ENCODE measurements at places on chromosomes 6 and 20.

- no peak for DNase-seq
Observed at GRCh38 chr6:3468585-3468984, 11.7 kb upstream of the SLC22A23 start.

- DNase-seq, result no peak
Observed at GRCh38 chr6:87430499-87430898, 22.7 kb downstream of the CFAP206 start.

DNA sequence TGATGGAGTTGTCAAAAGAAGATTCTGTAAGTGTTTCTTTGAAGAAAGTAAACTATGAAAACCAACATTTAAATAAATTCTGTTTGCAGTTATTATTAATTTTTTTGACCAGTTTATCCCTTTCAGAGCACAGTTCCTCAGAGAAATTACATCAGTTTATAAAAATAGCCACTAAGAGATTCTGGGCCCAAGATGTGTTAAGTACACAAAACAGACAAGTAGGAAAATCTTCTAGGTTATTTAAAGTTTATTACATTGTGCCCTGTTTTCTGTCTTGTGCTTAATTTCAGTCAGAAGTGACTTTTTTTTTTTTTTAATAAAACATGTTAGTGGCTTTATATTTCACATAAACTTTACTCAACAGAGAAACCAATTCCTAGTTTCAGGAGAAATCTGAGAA is 72.3 kb downstream of the ECT2L start:
- no peak for DNase-seq

DNA sequence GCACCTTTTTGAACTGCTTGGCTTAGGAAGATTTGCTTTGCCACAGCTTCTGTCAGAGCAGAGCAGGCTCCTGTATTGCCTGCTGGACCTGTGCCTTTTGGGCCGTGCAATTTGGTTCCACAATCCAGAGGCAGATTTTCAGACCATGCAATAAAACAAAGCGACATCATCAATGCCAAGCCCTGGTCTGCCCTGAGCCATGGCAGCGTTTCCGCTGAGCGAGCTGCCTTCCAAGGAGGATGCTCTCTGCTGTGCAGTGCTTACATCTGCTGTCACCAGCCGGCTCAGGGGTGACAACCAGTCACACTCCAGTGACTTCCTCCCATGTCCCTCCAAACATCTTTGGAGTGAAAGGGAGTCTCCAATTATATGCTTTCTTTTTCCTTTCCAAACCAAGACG is 282.2 kb downstream of the CDH26 start:
- no peak for DNase-seq

- DNase-seq, result peak; percentile 55
Observed at GRCh38 chr6:157981395-157982101, at the start of gene SYNJ2. Gene SYNJ2, plus strand, starts transcription at chr6:157981863. Its CDS starts 99 bp downstream, at chr6:157981962.

DNA sequence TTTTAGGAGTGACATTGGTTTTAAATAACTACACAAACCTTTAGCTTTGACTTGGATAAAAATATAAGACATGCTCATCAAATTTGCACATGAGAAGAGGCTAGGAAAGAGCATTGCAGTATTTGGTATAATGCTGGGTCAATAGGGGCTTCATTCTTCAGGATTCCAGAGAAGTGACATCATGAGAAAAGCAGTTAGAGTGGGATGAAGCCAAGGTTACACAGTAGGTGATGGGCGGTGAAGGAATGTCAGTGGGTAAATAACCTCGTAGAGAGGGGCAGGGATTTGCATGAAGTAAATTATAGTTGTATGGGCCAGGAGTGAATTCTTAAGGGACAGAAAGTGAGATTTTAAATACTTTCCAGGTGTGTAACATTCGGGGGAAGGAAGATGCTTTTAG is 216.2 kb downstream of the RFPL4B start:
- no peak for DNase-seq

DNA sequence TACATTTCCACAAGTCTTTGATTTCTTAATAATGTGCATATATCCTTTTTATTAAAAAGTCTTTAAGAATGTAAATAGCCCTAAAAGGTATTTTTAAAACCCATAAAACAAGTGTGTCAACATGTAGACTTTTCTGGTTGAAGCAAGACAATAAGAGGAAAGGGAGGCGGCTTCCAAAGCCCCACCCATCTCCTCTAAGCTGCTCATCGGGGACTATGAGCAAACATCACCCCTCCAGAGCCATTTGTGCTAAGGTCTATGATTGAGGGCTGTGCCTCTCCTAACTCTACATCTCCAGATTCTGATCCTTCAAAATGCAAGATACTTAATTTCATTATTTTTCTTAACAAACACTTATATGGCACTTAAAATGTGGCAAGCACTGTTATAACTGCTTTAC is 2.5 kb upstream of the NAA20 start:
- no peak for DNase-seq

DNA sequence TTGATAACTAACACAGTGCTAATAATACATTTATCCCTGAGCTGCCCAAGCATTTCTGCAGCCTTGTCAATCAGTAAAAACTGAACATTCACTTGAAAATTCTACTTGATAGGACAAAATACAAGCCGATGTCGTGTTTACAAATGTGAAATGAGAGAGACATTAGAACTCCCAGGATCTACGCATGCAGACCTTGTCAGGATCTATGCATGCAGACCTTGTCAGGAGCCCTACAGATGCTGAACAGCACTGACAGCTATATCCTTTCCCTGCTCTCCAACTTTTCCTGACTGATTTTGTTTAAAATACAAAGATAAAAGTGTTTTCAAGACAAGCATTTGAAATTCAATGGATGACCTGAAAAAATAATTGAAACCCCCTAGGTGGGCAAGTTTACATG is 28.9 kb downstream of the INSM1 start:
- no peak for DNase-seq

DNA sequence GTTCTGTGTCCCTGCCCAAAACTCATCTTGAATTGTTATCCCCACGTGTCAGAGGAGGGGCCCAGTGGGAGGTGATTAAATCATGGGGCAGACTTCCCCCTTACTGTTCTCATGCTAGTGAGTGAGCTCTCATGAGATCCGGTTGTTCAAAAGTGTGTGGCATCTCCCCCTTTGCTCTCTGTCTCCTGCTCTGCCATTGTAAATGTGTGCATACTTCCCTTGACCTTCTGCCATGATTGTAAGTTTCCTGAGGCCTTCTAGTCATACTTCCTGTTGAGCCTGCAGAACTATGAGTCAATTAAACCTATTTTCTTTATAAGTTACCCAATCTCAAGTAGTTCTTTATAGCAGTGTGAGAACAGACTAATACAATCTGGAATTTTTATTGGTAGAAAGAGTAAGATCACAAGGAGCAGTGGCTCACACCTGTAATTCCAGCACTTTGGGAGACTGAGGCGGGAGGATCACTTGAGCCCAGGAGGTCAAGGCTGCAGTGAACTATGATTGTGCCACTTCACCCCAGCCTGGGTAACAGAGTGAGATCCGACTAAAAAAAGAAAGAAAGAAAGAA is 47.1 kb upstream of the SLC22A16 start:
- no peak for DNase-seq

- DNase-seq, result no peak
Observed at GRCh38 chr6:87654875-87655454, 47.1 kb downstream of the AKIRIN2 start.

DNA sequence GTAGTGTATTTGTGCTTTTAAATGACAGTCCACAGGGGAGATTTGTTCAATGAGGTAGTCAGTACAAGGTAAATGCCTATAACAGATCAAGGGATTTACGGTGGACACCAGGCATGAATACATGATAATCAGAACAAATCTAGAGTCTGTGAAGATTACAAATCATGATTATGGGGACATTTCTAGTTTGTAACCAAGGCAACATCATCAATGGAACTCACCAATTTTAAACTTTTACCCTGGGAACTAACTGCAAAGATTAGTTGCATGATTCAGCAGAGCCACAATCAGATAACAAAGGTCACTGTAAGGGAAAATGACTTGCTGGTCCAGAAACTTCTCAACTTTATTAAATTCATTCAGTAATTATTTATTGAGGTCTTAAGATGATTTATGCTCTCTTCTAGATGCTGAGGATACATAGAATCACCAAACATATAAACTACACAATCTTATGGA is at the start of gene CRISP1:
CRISP1 (minus strand) TSS at position 51 of the 459 bp plus-strand sequence. CDS start 9,135 bp downstream, outside the sequence.
- no peak for DNase-seq

Measured in hematopoietic multipotent progenitor cell treated with erythropoietin and hydrocortisone succinate and interleukin-3 and kit ligand, for 15 days (in vitro differentiated cells).